ENCODE measurements at places on chromosomes 7 and 10.

GRCh38 chr10:65024886-65025285 lies 1503.7 kb downstream of the REEP3 start:
- DNase-seq: no peak

DNA sequence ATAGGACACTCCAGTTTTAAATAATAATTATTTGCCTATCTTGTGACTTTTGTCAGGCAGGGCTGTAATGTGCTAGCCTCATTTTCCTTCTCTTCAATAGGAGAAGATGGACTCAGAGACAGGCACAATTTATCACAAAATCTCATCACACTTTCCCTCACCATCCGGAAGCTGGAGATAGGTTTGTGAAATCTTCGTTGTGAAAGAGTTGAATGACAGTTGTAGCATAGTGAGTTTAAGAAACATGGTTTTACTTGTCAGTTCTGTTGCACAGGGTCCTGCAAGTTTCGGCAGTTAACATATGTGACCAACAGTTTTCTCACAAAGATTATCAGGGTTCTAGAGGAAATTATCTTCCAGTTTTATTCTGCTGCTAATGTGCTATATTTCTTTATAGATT lies 37.7 kb upstream of the MAP3K8 start:
- no peak for DNase-seq

DNA sequence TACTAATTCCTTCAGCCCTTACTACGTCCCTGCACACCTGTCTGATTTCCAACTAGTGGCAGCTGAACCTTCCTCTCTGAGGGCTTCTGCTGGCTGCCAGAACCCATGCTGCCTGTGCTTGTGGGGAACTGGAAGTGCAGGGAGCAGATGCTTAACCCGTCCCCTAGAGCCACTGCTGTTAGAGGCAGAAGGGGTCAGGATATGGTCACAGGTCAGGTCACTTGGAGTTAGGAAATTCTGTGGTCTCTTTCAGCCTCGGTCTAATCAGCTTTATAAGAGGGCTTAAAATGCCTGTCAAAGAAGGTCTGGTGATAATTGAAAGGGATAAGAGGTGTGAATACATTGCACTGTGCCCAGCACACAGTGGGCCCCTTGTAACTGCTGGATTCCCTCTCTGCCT lies 82.0 kb downstream of the PLPP4 start:
- no peak for DNase-seq

DNA sequence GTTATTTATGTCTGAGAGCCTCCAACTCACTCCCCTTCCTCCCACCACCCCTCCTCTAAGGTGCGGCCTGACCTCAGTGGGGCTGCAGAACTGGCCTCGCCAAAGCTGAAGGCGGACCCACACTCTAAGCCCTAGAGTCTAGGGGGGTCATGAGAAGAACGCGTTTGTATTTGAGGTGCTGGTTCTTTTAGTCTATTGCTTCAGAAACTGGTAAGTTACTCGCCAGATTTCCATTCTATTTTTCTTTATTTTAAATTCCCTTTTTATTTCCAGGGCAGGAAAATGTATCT lies 357.5 kb downstream of the DNAJB6 start:
- DNase-seq: no peak

GRCh38 chr7:26532471-26532870 lies 240.8 kb downstream of the SNX10 start:
- no peak for DNase-seq

DNA sequence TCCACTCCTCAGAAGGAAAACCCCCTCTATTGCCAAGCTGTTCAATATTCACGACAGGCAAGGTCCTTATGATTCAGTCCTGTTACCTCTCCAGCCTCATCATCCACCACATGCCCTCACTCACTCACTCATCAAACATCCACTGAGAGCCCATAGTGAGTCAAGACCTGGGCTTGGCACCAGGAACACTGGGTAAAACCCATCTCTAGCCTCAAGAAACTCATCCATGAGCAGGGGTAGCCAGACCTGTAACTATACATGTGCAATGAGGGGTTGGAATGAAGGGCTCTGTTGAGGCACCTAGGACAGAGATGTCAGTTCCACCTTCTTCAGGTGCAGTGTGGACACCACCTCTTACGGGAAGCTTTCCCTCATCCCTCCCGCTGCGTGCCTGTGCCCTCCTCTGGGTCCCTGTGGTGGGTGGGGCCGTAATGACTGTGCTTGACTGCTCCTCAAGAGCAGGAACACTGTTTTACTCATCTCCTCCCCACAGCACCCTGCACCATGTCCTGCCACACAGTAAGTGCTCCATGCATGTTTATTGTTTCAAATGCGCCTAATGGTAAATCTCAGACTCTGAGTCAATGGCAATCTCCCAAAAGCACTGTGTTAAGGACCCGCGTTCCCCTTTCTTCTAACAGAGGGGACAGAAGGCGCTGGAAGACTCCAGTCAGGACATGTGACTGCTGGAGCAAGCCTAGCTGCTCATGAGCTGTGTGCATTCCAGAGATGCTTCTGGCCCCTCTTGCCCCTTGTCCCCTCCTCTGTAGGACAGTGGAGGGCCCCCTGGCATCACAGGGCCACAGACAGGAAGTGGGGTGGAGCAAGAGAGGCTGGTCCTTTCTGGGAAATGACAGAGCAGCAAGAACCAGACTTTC lies 95.4 kb downstream of the HIPK2 start:
- DNase-seq: no peak

- no peak for DNase-seq
These were observed 39.9 kb upstream of the LEP start for GRCh38 chr7:128201067-128201689.

GRCh38 chr10:12667052-12667451 lies 317.7 kb downstream of the CAMK1D start:
- DNase-seq: no peak

- DNase-seq: no peak
These were observed 7.1 kb downstream of the RCC1L start for GRCh38 chr7:75066521-75066920.

Measured in T-helper 9 cell (primary cell).